ENCODE measurements at places on chromosomes 1 and 21.

DNA sequence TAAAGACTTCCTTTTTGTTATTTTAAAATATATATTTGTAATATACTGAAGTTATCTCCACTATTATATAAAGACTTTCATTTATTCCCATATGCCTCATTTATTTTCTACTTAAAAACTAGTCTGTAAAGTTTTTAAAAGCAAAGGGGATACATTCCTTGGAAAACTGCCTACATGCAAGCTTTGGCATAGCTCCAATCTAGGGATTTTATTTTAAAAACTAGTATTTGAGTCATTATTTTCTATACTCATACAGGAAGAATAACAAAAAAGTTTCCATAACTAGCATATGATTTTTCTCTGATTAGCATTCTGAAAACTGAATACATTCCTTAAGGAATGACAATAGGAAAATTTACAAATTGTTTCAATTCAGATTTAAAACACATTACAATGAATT, 88.9 kb downstream of the COL24A1 start:
- DNase-seq: no peak

- no peak for DNase-seq
These were observed 122.5 kb downstream of the ELAVL4 start for GRCh38 chr1:50231209-50231608.

DNA sequence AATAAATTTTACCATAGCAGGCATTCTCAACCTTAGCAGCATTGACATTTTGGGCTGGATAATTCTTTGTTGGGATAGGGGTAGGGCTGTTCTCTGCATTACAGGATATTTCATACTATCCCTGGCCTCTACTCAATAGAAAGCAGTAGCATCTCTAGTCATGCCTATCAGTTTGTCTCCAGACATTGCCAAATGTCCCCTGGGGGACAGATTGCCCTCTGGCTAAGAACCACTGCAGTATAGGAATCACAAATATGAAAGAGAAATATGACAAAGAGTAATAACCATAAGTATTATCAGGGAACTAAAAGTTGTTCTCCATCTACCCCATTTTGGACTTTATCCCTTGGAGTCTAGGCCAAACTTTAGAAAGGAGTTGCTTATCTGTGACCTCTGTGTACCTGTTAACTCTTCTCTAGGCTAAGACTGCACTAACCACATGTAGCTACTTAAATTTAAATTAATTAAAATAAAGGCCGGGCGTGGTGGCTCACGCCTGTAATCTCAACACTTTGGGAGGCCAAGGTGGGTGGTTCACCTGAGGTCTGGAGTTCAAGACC, 76.1 kb downstream of the AGO3 start:
- no peak for DNase-seq

DNA sequence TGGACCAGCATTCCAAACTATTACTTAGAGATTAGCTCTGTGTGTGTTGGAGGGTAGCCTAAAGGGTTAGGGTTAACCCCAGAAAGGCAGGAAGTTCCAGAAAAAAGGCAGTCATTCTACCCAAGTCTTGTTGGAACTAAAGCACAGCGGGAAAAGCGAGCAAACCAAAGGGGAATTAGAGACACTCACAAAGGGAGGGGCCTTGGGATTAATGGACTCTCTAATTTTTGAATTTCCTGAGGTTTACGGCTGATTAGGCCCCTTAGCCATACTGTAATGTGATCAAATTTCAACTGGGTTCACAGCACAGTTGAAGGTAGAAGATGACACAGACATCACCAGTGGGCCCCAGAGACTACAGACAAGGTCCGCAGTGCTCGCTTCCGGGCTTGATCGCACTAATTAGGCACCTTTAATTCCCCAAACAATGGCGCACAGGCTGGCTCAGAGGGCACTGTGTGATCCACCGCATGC, 28.3 kb downstream of the CAPZB start:
- DNase-seq: no peak

DNA sequence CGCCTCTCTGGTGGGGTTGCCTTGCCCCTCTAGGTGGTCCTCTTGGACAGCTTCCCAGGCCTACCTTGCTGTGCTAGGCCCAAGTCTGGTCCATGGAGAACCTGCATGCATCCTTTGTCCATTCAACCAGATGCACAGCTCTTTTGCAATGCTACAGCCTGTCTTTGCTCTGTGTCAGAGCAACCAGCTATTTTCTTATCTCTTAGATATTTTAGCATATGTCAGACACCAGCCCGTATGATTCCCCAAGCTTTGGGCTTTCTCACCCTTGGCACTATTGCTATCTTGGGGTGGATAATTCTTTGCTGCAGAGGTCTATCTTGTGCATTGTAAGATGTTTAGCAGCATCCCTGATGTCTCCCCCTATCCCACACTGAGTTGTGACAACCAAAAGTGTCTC, 32.3 kb downstream of the TNN start:
- DNase-seq: no peak

- no peak for DNase-seq
These were observed 10.7 kb upstream of the OTUD7B start for GRCh38 chr1:150021191-150021694.

DNA sequence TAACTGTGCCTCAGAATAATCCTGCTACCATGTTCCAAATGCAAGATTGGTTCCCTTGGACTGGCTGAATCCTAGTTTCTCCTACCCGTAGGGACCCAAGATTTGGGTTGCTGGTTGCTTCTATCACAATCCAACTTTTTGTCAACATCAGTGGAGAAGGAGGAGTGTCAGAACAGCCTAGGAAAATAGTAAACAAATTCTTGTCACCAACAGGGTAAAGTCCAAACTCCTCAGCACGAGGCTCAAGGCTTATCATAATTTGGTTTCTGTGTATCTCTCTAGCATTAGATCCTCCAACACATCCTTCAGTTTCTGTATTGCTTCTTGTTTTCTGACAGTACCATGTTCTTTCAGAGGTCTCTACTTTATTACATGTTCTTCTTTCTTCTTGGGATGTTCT, 370.2 kb upstream of the DAB1 start:
- no peak for DNase-seq

DNA sequence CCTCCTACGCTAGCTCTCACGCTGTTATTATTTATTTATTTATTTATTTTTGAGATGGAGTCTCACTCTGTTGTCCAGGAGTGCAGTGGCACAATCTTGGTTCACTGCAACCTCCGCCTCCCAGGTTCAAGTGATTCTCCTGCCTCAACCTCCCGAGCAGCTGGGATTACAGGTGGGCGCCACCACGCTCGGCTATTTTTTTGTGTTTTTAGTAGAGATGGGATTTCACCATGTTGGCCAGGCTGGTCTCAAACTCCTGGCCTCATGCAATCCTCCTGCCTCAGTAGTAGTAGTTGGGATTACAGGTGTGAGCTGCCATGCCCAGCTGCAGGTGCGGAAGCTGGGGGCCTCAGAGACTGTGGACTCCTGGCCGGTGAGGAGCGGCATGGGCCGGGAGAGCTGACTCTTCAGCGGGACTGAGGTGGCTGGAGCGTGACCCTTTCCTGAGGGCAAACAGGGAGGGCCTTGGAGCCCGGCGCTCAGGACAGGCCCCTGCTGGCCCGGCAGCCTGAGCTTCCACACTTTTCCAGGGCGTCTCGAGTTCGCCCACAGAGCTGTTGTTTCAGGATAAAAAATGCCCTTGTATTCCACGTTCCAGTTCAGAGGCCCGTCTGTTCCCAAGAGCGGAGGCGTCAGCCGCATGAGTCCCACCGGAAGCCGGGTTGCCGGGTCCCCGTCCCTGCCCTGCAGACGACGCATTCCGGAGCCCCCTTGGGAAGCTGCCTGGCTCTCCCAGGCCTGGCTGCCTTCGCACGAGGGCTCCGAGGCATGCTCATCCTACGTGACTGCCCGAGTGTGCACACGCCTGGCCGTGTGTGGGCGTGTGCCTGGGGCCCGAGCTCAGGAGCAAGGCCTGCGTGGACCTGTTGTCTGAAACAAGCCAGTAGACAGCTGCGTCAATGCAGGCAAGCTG, 126.2 kb downstream of the SIK1 start:
- DNase-seq: no peak

GRCh38 chr1:220123889-220124288, 30.0 kb downstream of the IARS2 start:
- DNase-seq: peak; percentile 22

DNA sequence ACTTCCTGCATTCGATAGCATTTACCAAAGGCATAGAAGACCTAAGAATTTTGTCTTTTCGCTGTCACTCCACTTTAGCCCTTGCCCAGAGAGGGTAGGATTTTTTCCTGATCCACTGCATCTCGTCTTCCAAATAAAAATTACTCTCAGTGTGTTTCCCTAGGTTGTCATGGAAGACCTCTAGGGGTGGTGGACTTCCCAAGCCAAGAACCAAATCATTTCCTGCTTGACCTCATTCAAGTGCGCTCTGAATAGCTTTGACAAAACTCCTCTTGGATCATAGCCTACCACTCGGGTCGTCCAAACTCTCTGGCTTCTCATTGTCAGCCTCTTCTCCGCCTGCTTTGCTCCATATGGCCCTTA, 431 bp upstream of the C1orf52 start:
- DNase-seq: no peak

DNA sequence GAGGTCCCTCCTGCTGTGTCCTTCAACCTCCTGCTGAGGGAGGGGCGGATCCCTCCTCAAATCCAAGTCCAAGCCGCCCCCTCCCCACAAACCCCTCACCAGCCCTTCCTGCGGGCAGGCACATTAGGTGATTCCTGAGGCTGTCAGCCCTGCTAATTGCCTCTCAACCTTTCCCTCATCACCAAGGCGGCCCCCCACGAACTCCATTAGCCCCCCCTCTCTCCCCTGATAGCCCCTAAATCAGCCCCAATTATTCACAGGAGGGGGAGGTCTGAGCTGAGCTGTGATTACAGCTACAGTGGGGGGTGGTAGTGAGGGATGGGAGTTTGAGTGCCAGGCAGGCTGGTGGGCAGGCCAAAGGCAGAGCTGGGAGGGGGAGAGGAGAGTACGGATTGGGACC, 5.8 kb upstream of the PEAR1 start:
- DNase-seq: no peak

DNA sequence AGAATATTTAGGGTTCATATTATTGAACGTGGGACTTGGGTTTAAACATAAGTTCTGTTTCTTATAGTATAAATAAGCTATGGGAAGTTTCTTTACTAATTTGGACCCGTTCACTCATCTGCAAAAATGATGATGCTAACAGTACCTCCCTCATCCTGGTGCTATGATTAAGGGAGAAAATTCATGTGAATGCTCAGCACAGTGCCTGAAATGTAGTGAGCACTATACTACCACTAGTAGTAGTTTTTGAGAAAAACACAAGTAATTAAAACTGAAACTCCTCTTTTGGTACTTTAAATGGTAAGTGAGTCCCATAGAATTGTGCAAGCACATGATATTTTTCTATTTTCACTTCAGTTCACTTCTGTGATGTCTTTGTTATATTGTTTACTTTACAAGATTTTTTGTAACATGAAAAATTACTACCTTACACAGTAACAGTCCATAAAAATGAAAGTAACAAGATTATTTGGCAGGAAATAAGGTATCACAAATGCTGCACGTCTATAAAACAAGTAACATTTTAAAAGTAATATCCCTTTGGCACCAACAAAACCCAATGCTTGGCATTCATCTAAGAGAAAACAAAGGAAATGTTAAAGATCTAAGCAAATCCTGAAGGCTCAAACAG, 11.3 kb upstream of the PTPRC start:
- DNase-seq: no peak

DNA sequence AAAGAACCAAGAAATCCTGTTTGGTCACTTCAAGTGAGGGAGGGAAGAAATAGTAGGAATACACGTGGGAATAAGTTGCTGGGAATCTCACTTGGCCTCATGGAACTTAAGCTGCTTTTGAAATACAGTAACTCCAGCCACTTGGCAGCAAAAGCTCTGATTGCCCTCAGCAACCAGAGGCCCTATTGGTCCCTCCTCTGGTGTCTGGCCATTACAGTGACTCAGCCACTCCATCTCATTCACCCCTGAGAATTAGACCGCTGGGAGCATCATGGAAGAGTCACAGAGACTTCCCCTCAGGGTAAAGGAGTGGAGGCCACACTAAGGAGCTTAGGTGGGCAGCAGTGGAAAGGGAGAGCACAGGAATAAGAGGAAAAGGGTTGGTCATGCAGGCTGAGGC, 99.6 kb downstream of the ELAVL4 start:
- DNase-seq: no peak

DNA sequence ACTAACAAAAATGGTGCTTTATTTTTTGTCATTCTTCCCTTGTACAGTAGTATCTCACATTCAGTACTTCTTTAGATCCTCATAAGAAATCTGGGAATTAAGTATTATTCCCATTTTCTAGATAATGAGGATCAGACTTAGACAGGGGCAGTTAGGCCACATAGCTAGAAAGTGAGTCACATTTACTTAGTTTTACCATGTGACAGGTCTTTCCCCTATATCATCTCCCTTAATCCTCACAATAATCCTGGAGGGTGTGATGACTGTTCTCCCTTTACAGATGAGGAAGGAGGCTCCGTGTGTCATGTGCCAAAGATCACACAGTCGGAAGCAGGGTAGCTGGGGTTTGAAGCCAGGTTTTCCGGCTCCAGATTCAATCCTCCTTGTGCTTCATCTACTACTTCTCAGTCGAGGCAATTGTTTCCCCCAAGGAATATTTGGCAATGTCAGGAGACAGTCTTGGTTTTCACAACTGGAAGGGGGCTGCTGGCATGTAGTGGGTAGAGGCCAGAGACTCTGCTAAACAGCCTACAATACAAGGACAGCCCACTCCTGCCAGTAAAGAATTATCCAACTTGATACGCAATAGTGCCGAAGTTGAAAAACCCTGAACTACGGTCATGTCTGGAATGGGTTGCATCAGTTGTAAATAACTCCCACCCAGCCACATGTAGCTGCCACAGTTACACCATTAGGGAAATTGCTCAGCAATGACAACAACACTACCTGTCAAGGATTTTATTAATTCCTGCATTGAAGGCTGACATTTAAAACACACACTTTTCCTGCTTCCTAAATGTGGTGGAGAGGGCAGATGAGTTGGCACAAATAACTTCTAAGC, 54.5 kb downstream of the C8B start:
- no peak for DNase-seq

DNA sequence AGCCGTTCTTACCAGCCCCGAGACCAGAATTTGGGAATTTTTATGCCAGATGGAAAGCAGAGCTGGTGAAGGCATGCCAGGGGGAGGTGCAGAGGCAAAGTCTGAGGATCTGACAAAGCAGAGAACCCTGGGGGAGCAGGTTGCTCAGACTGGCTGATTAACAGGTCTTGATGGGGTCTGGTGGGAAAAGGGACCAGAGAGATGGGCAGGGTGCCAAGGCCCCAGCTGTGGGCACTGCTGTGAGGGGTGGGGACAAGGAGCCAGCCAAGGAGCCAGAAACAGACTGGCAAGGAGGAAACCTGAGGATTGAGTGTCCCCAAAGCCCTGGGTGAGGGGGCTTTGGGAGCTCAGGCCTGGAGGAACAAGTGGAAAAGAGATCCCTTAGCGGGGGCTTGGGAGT, 21.4 kb downstream of the RPS6KA1 start:
- DNase-seq: no peak

GRCh38 chr1:67051196-67051595, 2.8 kb downstream of the SLC35D1 start:
- no peak for DNase-seq

DNA sequence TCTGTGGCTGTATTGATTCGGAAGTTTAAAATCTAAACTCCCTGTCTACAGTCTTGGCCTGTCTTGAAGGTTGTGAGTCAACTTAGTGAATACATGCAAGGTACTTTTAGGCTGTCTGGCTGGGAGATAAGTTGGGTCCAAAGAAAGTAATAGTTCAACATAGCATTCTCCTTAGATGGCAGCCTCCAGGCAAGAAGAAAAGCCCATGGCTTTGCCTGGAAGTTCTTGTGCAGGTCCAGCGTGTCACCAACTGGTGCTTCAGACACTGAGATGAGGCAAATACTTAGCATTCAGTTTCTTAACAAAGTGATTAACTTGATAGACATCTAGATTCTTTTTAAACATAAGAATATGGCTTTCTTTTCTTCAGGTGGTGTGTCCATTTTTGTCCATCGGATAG, 328.2 kb downstream of the DISC1 start:
- DNase-seq: no peak

- no peak for DNase-seq
These were observed 123.5 kb downstream of the OLFML2B start for GRCh38 chr1:161900160-161900559.

Measured in suppressor macrophage treated with lipopolysaccharide for 1 hour (primary cell).